Left cardiac atrium (tissue), 4 donors: ENCODE measurements at places on chromosomes 4 and X. TPM values are rescaled to one million over a fixed set of nuclear protein-coding genes. Genes with fewer than 3 reads are reported as not detected.
A peak's percentile ranks its signal among the peaks of the same experiment; 100 is the strongest.

DNA sequence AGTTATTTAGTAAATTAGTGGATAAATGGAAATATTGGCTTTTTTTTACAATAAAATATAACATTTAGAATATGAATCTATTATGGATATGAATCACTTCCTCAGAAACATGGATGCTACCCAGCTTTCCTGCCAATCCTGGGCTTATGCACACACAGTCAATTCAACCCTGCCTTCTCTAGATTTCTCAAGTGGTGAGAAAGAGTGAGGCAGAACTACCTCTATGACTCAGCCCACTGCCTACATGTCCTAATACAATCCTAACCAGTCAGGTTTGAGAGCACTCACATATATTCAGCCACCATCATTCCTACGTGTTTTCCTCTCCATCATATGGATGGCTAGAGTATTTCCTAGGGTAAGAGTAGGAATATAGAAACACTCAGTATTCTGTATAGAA lies 91.1 kb upstream of the ANKRD50 start:
- no peak for DNase-seq

The VSIG4 gene
- 182 TPM for total RNA-seq

- peak; percentile 24 for DNase-seq
These were observed 724 bp downstream of the THOC2 start for GRCh38 chrX:123731987-123732669.

The ING2 gene
- 5.4 TPM for total RNA-seq

GRCh38 chr4:80852061-80852460 lies 178.4 kb upstream of the BMP3 start:
- DNase-seq: no peak

- no peak for DNase-seq
These were observed 250.5 kb upstream of the PRKX start for GRCh38 chrX:3963980-3964379.

- DNase-seq: no peak
These were observed 331.8 kb upstream of the TENM3 start for GRCh38 chr4:181911420-181911819.

The EDA2R gene
- 1.0 TPM for total RNA-seq

GRCh38 chrX:22310779-22311178 lies 38.1 kb downstream of the CBLL2 start:
- no peak for DNase-seq

DNA sequence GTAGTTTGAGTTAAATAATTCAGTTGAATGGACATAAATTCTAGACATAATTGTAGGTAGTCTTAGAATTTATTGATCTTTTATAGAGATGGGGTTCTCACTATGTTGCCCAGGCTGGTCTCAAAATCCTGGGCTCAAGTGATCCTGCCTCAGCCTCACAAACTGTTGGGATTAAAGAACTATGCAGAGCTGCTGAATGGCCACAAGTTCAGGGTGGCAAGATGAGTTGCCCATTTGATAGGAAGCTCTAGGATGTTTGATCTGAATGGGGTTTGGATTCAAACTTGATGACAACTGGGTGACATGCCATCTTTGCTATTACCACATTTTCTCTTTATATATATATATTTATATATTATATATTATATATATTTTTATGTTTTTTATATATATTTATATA lies 3.6 kb downstream of the RPL36A start:
- no peak for DNase-seq

The SMAD1 gene
- total RNA-seq: 9.8 TPM

DNA sequence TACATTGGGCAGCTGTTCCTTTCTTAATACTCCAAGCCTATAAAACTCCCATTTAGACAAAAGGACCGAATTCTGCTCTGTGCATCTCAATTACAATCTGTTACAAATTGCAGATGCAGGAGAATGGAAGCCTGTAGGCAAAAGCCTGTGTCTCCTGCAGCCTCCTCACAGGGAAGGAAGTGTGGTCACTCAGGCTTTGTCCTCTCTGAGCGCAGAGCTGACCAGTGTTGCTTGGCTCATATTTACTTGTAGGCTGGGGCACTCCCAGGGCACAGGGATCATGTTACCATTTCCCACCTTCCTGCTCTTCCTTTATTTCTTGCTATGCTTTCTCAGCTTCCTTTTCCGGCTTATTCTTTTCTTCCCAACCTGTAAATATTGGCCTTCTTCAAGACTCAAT lies 15.7 kb downstream of the SUPT20HL2 start:
- no peak for DNase-seq

GRCh38 chrX:1164322-1165288 lies 47.8 kb downstream of the CRLF2 start:
- DNase-seq: peak; percentile 31

GRCh38 chr4:85092943-85093342 lies 126.5 kb upstream of the WDFY3 start:
- no peak for DNase-seq

DNA sequence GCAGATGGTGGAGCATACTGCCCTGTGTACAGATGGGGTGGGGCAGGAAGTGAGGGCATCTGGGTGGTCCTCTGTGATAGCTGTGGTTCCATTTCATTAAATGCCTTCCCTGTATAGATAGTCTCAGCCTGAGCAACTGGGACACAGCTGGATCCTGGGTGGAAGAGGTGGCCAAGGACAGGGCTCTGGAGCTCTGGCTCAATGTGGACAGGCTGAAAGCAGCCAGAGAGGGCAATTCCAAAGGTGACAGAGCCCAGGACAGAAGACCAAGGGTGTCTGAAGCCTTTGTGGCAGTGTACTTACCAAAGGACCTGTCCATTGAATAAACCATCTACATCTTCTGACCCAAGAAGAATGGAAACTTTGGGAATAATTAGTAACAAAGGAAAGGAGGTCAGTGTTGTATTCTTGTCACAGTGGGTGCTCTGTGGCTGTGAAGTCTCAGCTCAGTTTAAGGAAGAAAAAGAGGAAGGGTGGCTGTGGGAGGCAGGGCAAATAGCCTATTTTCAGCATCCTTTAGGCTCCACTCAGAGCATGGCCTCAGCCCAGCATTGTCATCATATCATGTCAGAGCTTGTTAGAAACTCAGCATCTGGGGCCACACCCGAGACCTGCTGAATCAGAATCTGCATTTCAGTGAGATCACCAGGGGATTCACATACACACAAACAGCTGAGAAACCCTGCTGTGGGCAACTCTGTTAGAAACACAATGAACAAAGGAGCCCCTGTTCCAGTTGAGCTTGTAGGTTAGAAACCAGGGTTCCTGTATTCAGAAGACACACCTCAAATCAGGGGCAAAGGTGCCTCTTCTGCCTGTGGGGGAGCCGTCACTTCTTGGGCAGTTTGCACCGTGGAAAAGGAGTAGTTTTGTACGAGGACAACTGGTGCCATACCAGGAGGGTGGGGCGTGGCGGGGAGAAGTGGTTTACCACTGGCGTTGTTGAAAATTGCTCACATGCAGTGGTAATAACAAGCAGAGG lies 168.6 kb downstream of the PTTG2 start:
- peak; percentile 39 for DNase-seq

DNA sequence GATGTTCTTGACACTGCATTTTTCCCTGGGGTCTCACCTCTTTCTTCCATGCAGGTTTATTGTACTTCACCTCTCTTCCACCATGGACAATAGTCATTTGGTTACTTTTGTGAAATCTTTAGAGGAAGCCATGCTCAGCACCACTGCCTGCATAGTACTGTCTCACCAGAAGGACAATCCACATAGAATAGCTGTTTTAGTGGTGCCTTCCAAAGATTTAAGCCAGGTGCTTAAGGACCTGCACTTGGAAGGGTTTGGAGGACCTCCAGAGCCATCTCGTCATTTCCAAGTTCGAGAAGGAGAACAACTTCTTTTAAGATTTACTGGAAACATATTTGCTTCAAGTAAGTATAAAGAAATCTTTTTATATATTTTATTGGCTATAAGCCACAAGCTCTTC lies 26.7 kb downstream of the DTHD1 start:
- DNase-seq: no peak

- no peak for DNase-seq
These were observed 9.2 kb upstream of the NPFFR2 start for GRCh38 chr4:72022553-72022952.

GRCh38 chrX:133689997-133690599 lies 274.8 kb upstream of the GPC4 start:
- no peak for DNase-seq

DNA sequence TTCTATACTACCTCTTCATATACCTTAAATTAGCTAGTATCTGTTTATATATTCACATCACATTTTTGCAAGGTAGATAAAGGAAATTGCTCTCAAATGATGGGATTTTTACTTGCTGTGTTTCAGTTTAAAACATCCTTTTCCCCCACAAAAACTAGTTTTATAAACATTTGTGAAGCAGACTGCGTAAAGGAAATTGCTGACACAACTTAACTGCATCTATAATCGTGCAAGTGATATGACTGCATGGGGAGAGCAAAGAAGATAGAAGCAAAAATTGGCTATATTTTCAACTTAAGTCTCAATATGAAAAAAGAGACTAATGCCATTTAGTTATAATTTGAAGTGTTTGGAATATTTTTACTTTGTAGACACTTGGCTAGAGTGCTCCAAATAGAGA lies 385.2 kb downstream of the C4orf33 start:
- DNase-seq: no peak

The SHISA3 gene
- 8.8 TPM for total RNA-seq

DNA sequence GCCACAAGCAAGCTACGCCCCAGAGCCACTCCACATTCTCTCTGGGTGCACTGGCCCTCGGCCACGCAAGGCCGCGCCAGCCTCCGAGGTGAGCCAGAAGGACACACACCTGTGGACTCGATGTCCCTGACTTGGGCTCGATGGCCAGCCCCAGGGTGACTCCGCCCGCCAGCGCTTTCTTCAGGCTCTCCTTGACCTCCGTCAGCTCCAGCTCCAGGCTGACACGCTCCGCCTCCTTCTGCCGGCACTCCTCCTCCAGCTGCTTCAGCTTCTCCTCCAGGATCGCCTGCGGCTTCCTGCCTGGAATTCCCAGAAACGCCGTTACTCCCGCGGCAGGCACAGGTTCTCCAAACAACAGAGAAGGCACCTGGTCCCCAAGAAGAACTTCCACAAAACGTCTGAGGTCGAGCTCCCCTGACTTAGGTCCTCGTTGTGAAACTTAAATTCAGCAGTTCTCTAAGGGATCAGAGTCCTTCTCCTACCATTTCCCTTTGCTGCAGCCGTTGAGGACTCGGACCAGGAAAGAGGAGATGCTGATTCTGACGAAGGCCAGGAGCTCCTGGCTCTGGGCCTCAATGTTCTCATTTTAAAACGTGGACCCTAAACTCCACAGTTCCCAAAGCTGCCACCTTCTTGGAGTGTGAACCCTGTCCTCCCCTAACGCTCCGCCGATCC lies 166.8 kb downstream of the AFAP1 start:
- peak; percentile 58 for DNase-seq

- no peak for DNase-seq
These were observed 14.2 kb upstream of the VEGFC start for GRCh38 chr4:176806778-176807375.

The RPA4 gene
- 0.16 TPM for total RNA-seq

The MAGEA11 gene
- not detected for total RNA-seq

- no peak for DNase-seq
These were observed 34.7 kb downstream of the P2RY8 start for GRCh38 chrX:1502241-1502640.

GRCh38 chr4:153241970-153242838 lies 38.0 kb downstream of the TRIM2 start:
- DNase-seq: no peak

GRCh38 chr4:113788888-113789287 lies 27.4 kb upstream of the CAMK2D start:
- no peak for DNase-seq

DNA sequence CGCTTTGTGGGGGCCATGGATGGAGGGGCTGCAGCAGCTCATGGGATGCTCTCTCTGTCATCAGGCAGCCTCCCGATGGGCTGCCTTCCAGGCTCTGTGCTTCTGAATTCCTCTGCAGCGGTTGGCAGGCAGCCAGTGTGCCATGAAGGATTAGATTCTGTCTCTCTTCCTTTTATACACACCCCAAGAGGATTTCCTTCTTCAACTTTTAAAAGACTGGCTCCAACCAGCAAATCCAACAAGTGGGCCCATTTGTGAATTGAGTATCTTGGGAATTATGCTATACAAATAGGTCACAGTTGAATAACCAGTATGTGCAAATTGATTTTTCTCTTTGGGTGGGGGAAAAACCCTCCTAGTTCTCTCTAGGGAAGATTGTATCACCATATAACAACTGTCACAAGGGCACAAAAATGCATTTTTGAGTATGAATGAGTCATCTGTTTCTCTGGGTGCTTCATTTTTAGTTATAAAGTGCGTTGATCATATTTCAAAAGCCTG lies 96.8 kb upstream of the FAT1 start:
- DNase-seq: peak; percentile 63

The ZNF280C gene
- 2.3 TPM for total RNA-seq

The DIAPH2 gene
- 13.0 TPM for total RNA-seq

- DNase-seq: no peak
These were observed 41.0 kb upstream of the PITX2 start for GRCh38 chr4:110663738-110664444.

The BEX1 gene
- total RNA-seq: 2.2 TPM

The PHKA1 gene
- 10.3 TPM for total RNA-seq

DNA sequence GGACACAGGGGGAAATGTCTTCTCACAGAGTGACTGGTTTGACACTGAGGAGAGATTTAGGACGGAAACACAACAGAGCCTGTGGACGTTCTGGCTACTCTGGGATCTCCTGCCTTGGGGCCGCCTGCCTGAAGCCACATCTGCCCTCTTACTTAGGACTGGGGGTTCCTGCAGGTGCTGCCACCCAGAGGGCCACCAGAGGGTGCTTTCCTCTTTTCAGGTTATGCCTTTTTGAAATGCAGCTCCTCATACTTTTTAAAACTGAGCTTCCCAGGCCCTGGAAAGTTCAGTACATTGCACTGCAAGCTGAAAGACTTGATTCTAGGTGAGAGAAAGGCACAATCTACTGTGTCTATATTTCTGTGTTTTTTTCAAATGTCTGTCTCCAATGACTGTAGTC lies 92.2 kb upstream of the PGRMC2 start:
- DNase-seq: peak; percentile 40

- no peak for DNase-seq
These were observed 395.2 kb downstream of the SPOCK3 start for GRCh38 chr4:166838975-166839614.

The WWC2 gene
- total RNA-seq: 32.3 TPM

The ARHGAP36 gene
- not detected for total RNA-seq

GRCh38 chr4:117156806-117157205 lies 71.4 kb upstream of the TRAM1L1 start:
- DNase-seq: no peak

- no peak for DNase-seq
These were observed 88.8 kb upstream of the HPRT1 start for GRCh38 chrX:134371133-134371532.

DNA sequence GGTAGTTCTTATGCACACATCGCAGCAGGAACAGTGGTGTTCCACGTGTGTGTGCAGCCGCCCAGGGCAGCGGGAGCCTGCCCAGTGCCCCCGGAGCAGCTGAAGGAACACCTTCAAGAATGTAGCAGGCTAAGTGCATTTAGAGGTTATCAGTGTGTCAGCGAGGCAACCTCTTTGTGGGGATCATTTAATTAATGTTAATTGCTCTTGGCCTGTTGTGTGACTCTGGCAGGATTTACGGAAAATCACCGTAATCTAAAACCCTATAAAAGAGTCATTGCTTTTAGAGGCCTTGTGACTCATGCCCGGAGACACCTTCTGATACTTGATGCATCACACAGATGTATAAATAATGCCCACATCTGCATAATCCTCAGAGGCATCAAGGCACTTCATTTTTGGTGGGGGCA lies 47.3 kb upstream of the GATB start:
- no peak for DNase-seq
